LNCaP clone FGC (cell line): ENCODE measurements at places on chromosomes 13 and 19.

GRCh38 chr13:101185606-101186005 is 230.7 kb downstream of the NALCN start:
- no peak for DNase-seq

DNA sequence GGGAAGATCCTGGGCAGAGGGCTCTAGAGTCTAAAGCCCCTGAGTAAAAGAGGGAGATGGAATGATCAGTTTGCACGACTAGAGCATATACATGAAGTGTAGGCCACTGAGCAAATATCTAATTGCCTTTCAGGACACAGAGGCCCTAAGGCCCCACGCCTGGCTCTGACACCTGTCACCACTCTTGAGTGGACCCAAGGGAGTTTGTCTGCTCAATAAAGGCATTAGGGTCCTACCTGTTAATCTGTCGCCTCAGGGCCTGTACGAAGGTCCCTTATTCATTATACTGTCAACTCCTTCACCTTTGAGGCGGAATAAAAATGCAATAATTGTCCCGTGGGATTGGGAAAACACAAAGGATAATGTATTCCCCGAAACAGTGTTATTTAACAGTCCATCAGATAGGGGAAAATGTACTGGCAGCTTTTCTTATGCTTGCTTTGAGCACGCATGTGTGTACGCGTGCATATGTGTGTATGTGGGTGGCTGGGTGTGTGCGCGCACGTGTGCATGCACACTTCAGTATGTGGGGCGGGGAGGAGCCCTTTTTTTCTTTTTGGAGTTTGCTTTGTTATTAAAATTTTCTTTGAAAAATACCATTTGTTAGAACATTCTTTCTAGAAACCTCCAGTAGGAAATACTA is 161.8 kb upstream of the SERP2 start:
- DNase-seq = no peak

DNA sequence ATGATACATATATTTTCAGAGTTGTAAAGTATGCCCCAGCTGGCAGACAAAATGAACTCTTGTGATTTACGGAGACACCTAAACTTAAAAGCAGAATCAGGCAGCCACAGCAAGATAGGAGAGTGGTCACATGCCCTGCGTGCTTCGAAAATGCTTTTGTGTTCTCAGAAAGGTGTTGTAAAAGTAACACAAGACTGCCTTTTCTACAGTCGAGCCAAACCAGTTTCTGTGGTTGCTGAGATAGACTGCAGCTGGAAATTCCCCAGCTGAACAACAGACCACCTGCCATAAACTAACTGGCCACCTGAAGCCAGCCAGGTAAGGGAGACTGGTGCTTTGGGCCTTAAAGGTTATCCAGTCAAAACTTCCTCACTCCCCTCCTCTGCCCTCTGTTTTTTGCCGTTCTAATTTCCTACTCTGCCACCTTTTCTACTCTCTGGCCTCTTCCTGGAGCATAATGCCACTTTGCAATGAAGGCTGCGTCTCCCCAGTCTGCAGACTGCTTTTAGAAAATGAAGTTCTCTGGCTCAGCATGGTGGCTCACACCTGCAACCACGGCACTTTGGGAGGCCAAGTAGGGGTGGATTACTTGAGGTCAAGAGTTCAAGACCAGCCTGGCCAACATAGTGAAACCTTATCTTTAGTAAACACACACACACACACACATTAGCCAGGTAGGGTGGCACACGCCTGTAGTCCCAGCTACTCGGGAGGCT is 381.2 kb upstream of the SLITRK1 start:
- no peak for DNase-seq

GRCh38 chr19:10912619-10913018 is 15.8 kb downstream of the YIPF2 start:
- no peak for DNase-seq

GRCh38 chr19:403221-404027 is 5.5 kb downstream of the C2CD4C start:
- DNase-seq = no peak

GRCh38 chr19:10812902-10813404 is 23.1 kb downstream of the TMED1 start:
- DNase-seq = no peak

DNA sequence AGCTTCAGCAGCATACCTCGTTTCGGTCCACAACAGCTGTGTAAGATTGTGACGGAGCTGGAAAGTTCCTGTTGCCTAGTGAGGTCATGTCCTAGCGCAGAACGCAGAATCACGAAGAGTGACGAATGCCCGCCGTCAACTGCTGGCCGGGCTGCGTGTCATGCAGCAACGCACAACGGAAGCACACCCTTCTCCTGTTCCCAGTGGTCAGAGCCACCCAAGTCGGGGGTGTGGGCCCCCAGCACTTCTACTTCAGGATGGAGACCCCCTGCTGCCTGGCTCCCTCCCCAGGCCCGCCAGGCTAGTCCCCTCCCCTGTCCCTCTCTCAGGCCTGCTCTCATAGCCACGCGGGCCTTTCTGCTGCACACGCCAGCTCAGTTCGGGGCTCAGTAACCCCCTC is 25.9 kb downstream of the C2CD4C start:
- no peak for DNase-seq

DNA sequence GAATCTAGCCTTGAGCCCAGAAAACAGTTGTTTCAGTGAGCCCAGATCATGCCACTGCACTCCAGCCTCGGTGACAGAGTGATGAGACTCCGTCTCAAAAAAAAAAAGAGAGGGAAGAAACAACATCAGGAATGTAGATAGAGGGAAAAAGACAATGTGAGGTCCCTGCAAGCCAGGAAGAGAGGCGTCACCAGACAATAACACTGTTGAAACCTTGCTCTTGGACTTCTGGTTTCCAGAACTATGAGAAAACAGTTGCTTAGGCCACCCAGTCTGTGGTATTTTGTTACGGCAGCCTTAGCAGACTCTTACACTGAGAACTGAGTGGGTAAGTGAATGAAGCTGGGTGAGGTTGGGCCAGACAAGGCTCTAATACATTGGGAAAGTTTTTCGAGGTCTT is 64.1 kb downstream of the TNFSF11 start:
- no peak for DNase-seq

- DNase-seq = no peak
Observed at GRCh38 chr13:32669030-32669646, 82.9 kb downstream of the PDS5B start.

DNA sequence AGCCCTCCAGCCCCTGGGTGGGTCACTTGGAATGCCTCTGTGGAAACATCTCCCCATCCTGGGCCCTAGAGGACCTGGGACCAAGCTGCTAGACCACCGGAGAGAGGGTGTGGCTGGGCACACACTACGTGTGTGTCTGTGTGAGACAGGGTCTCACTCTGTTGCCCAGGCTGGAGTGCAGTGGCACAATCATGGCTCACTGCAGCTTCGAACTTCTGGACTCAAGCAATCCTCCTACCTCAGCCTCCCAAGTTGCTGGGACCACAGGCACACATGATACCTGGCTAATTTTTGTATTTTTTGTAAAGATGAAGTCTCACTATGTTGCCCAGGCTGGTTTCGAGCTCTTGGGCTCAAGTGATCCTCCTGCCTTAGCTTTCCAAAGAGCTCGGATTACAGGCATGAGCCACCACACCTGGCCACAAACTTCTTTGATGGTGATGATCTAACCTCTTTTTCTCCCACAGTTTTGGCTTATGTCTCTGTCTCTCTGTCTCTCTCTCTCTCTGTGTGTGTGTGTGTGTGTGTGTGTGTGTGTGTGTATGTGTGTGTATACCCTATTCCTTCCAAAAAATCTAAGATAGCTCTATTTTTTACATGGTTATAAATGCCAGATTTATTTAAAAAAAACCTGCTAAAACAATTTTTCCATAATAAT is 32.1 kb upstream of the SLC7A9 start:
- no peak for DNase-seq

DNA sequence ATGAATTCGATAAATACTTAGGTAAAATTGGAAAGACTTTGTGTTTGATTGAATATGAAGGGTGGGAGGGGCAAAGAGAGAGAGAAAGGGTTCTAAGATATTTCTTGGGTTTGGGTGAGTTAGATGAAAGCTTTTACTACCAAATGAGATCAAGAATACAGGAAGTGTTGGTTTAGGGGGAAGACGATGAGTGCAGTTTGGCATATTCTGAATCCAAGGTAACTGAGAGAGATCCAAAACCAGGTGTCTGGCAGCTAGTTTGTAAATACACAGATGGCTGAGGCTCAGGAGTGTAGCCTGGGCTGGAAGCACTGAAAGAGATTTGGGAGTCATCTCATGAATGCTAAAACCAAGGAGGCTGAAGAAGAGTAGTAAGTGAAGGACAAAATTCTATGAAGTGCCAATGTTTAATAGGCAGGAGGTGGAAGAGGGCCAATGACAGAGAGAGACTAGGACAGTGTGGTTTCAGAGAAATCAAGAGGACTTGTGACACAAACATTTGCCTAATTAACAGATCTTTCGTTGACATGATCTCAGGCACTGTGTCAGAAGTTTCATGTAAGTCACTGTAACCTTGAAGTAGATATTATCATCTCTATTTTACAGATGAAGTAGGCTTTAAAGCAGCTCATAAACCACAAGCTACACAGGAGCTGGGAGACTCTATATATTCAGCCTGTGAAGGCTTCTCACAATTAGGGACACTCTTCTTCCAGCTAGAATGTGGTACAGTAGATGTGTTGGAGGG is 70.2 kb upstream of the ZDHHC20 start:
- DNase-seq = no peak

GRCh38 chr19:5536337-5536894 is 31.3 kb downstream of the TINCR start:
- no peak for DNase-seq

GRCh38 chr19:17236811-17237543 is 8.7 kb downstream of the NR2F6 start:
- DNase-seq = no peak

- DNase-seq = no peak
Observed at GRCh38 chr19:32357720-32358119, 12.3 kb downstream of the ZNF507 start.

- peak; percentile 33 for DNase-seq
Observed at GRCh38 chr19:51552996-51553725, 17.9 kb upstream of the ZNF175 start.

GRCh38 chr19:46069806-46070341 is 29.1 kb upstream of the IGFL4 start:
- no peak for DNase-seq
